ENCODE measurements at places on chromosomes 5 and 9. TPM values are rescaled to one million over a fixed set of nuclear protein-coding genes. Genes with fewer than 3 reads are reported as not detected.

TBC1D2 gene
- polyA plus RNA-seq, result 30.1 TPM

DNA sequence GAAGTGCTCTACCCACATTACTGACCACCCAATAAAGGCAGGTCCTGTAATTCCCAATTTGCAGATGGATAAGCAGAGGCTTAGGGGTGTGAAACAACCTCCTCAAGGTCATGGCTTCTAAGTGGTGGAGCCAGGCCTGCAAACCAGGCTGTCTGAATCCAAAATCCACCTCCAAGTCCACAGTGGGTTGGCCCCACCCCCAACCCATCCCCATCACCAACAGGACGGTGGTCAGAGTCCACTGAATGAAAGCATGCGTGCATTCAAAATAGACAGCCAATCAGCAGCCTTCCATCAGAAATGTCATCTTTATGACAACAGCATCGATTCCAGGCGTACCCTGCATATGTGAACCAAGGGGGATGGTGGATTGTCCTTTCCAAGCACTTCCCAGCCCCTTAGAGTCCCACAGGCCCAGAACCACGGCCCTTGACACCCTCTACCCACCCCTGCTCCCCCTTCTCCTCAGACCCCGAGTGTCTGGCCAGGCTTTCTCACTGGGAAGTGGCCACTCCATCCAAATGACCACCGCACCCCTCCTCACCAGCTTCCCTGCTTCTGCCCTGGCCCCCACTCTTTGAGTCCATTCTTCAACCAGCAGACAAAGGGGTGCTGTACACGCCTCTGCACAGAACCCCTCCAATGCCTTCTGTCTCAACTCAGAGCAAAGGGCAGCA is 133.1 kb downstream of the KCNIP1 start:
- no peaks in the 10 kb centered on the region for H3K36me3 ChIP-seq
- peaks cover 8% of the 10 kb centered on the region for H3K27me3 ChIP-seq
- H3K27ac ChIP-seq, result no peak overlapping the region
- no peak for DNase-seq
- peaks cover 14% of the 10 kb centered on the region for H3K4me1 ChIP-seq

- no peak overlapping the region for H3K27ac ChIP-seq
- no peaks in the 10 kb centered on the region for H3K36me3 ChIP-seq
- H3K4me3 ChIP-seq, result no peak overlapping the region
- DNase-seq, result no peak
- H3K27me3 ChIP-seq, result no peaks in the 10 kb centered on the region
These were observed 19.7 kb downstream of the TUSC1 start for GRCh38 chr9:25658571-25658970.

DNA sequence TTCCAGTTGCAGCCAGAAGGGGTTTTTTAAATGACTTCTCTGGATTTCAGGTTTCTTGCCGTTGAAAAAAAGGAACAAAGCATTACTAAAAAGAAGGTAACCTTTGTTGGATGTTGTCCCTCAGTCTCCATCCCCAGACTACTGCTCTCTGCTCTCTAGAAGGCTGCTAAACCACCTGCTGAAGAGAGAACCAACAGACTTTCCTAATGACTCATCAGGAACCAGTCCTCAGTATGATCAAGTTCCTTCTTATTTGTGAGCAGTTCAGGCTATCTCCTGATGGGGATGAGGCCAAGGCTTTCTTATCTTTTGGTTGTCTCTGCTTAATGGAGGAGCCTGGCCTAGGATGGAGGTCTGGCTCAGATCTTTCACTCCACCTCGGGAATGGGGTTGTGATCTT is 4.1 kb downstream of the KIF4B start:
- no peak overlapping the region for H3K27ac ChIP-seq
- no peaks in the 10 kb centered on the region for H3K4me1 ChIP-seq
- no peaks in the 10 kb centered on the region for H3K36me3 ChIP-seq
- H3K4me3 ChIP-seq, result no peak overlapping the region

NOXA1 gene
- 11.8 TPM for polyA plus RNA-seq

GRCh38 chr9:130299785-130300615 is 34.4 kb downstream of the HMCN2 start:
- H3K27me3 ChIP-seq, result peaks cover 3% of the 10 kb centered on the region
- H3K4me1 ChIP-seq, result peaks cover 3% of the 10 kb centered on the region
- H3K4me3 ChIP-seq, result no peak overlapping the region
- no peak overlapping the region for H3K27ac ChIP-seq

DNA sequence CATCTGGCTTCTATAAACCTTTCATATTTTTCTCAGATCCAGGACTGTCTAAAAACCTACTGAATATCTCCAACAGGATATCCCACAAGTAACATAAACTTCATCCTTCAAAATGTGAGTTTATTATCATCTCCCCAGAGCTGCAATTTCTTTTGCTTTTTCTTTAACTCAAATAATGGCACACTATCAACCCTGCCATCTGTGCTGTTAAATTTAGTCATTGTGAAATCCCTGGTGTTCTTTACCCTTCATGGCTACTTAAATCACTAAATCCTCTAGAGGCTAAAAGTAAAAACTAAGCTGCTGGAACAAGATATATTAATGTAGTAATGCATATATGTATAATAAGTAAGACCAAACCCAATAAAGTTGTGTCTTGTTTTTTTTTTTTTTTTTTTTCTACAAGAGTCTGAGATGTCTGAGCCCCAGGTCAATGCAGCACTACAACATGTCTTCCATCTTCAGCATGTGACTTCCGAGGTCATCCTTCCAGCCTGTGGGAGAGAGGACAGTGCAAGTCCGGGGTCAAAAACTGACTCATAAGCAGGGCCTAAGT is 362.9 kb downstream of the ADGRV1 start:
- DNase-seq, result no peak
- no peaks in the 10 kb centered on the region for H3K36me3 ChIP-seq
- H3K4me1 ChIP-seq, result no peaks in the 10 kb centered on the region
- no peak overlapping the region for H3K4me3 ChIP-seq

IL3 gene
- polyA plus RNA-seq, result not detected

DNA sequence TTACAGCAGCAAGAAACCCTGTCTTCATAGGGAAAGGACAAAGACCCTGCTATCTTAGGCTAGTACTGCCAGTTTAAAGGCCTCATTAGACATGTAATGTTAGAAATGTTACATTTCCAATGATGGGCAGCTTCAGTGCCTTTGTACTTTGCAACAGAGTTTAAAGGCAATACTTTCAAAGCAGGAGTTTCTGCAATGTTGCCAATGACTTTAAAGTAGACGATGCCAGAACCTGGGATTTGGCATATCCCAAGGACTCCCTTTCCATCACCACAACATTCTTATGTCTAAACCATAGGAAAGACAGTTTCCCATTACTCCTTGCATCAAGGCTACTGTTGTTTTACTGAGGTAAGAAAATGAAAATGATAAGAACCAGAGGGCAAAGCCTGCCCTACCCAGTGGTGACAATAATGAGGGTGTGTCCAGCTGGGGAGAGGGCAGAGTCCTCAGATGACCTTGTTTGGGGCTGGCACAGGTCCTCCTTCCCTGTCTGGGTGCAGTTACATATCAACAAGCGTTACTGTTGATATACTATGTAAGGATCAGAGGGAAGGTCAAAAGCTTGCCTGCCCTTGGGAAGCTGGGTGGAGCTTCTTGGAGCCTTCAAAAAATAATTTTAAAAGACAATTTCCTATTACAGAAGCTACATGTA is 27.5 kb upstream of the MLANA start:
- H3K27ac ChIP-seq, result no peak overlapping the region
- DNase-seq, result peak; percentile 68
- H3K36me3 ChIP-seq, result no peaks in the 10 kb centered on the region
- no peaks in the 10 kb centered on the region for H3K4me1 ChIP-seq
- H3K27me3 ChIP-seq, result no peaks in the 10 kb centered on the region

DNA sequence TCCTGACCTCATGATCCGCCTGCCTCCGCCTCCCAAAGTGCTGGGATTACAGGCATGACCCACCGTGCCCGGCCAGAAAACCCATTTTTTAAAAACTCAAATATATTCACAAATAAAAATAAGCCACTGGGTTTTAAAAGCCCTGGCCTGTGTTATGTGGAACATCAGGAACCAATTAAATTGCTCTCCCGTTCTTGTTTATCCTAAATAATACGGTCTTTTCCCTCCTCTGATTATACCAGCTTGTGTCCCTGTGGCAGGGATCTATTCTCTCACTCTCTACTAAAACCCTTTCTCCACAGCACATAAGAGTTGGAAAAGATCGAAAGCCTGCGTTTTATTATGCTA is 30.1 kb upstream of the LPAR1 start:
- no peaks in the 10 kb centered on the region for H3K36me3 ChIP-seq
- no peak for DNase-seq
- H3K4me1 ChIP-seq, result no peaks in the 10 kb centered on the region
- no peak overlapping the region for H3K4me3 ChIP-seq

DNA sequence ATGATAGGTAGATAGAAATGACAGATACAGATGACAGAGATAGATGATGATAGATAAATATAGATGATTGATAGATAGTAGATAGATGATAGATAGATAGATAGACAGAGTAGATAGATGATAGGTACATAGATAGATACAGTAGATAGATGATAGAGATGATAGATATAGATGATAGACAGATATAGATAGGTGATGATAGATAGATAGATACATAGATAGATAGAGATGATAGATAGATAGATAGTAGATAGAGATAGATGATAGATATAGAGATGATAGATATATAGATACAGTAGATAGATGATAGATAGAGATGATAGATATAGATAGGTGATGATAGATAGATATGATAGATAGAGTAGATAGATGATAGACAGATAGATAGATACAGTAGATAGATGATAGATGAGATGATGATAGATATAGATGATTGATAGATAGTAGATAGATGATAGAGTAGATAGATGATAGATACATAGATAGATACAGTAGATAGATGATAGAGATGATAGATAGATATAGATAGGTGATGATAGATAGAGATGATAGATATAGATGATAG is 95.7 kb upstream of the SMIM23 start:
- peaks cover 4% of the 10 kb centered on the region for H3K27me3 ChIP-seq
- no peaks in the 10 kb centered on the region for H3K36me3 ChIP-seq
- no peak overlapping the region for H3K4me3 ChIP-seq
- H3K4me1 ChIP-seq, result no peaks in the 10 kb centered on the region

DNA sequence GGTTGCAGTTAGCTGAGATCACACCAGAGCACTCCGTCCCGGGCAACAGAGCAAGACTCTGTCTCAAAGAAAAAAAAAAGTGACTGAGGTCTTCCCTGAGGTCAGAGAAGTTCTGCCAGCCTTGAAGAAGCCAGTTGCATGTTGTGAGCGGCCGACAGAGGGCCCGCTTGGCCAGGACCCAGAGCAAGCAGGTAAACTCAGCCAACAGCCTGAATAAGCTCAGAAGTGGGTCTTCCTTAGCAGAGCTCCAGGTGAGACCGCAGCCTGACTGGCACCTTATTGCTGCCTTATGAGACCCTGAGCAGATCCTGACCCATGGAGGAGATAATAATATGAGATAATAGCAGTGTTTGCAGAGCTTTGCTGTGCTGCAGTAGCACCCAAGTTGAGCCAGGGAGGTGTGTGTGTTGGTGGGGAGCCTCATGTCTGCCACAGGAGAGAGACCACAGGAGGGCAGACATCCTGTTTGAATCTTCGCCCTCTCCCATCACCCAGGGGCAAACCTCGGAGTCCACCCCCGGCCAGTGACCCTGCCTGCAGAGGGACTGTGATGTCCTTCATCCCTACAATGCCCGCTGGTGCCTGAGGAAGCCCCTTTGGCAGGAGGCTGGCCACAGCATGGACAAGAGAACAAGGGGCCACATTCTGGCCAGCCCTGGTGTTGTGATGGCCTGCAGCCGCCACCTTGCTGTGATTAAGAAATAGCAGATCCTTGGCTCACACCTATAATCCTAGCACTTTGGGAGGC is 10.8 kb upstream of the BARX1 start:
- H3K27ac ChIP-seq, result no peak overlapping the region
- no peaks in the 10 kb centered on the region for H3K36me3 ChIP-seq
- H3K27me3 ChIP-seq, result peaks cover 22% of the 10 kb centered on the region
- peaks cover 4% of the 10 kb centered on the region for H3K4me1 ChIP-seq
- no peak overlapping the region for H3K4me3 ChIP-seq
- DNase-seq, result no peak

MYORG gene
- polyA plus RNA-seq, result 60.9 TPM

INSL4 gene
- polyA plus RNA-seq, result not detected

PCDHGA6 gene
- polyA plus RNA-seq, result 1.9 TPM

TAF1L gene
- polyA plus RNA-seq, result 0.03 TPM

NDST1 gene
- 45.4 TPM for polyA plus RNA-seq

Measured in large intestine (tissue), 12 donors.